ENCODE measurements at places on chromosomes 4 and X. TPM values are rescaled to one million over a fixed set of nuclear protein-coding genes. Genes with fewer than 3 reads are reported as not detected.

Gene GC
- not detected for total RNA-seq

Gene BGN
- total RNA-seq: 11.2 TPM

Gene CWH43
- not detected for total RNA-seq

Gene PGAM4
- total RNA-seq: not detected

Gene TMSB15C
- total RNA-seq: 8.5 TPM

Gene CNKSR2
- not detected for total RNA-seq

Gene CT45A5
- not detected for total RNA-seq

Gene IL3RA
- 9.0 TPM for total RNA-seq

Gene TRPC5OS
- not detected for total RNA-seq

Gene KLHL34
- not detected for total RNA-seq

Gene KLHL8
- 9.8 TPM for total RNA-seq

Gene CACNA1F
- under 0.01 TPM for total RNA-seq

Gene VMA21
- total RNA-seq: 52.2 TPM

Gene TLR2
- total RNA-seq: 0.09 TPM

Gene KCNE5
- total RNA-seq: not detected

Gene PRR32
- not detected for total RNA-seq

Gene GRIA2
- total RNA-seq: not detected

Gene LIMCH1
- total RNA-seq: 29.8 TPM

Gene WWC2
- total RNA-seq: 24.5 TPM

Gene DNASE1L1
- 78.9 TPM for total RNA-seq

Gene TEX11
- not detected for total RNA-seq

Gene UGT2B10
- total RNA-seq: not detected

Gene CFI
- total RNA-seq: 45.5 TPM

Gene HS3ST1
- total RNA-seq: 2.8 TPM

Gene RAB40AL
- total RNA-seq: 0.26 TPM

Gene CXCL5
- 0.09 TPM for total RNA-seq

Gene GABRB1
- total RNA-seq: not detected

Gene MAOB
- 0.09 TPM for total RNA-seq

Gene DOK7
- not detected for total RNA-seq

Gene SRPX
- 84.5 TPM for total RNA-seq

Gene L1CAM
- 0.26 TPM for total RNA-seq

Gene IDUA
- 5.2 TPM for total RNA-seq

Measured in dermis lymphatic vessel endothelial cell (primary cell).